Midbrain (tissue), 1 donor: ENCODE measurements at places on chromosomes 12 and 14.

- DNase-seq: no peak
Observed at GRCh38 chr14:52110441-52111086, 41.7 kb upstream of the NID2 start.

- DNase-seq: no peak
Observed at GRCh38 chr12:95625012-95625411, 73.7 kb upstream of the USP44 start.

GRCh38 chr12:113845900-113846674, 120.0 kb downstream of the RBM19 start:
- DNase-seq: no peak

DNA sequence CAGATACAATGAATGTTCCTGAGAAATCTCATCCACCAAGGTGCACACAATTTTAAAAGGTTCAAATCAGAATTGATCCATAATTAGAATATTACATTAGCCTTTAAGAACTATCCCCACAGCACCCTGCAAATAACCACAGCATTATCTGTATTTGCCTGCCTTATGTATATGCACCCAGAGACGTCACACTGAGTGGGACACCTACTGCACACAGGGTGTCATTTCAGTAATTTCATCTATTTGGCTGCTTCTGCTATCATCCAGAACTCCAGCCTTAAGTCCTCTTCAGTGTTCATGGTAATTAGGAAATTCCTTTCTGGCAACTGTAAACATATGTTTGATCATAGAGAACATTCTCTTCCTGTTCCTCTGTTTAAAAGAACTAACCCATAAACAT, 298.4 kb downstream of the SYT1 start:
- DNase-seq: no peak

DNA sequence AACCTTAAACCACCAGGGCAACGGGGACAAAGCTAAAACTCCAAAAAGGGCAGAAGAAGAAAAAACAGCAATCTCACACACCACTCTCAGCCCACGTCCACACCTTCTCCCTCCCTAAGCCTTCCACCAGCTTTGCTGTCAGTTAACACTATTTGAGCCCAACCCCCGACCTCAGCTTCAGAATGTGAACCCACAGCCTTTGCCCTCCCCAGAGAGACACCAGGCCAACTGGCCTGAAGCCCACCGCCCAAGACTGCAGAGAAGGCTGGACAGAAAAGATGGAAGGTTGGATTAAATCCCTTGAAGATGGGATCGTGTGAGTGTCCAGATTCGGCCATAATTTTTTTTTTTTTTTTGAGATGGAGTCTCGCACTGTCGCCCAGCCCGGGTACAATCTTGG, 22.4 kb downstream of the IRF2BPL start:
- no peak for DNase-seq

GRCh38 chr14:103928011-103928890, at the start of gene TDRD9:
TSS of gene TDRD9 (plus strand) at chr14:103928456. CDS start at chr14:103928510, 54 bp downstream.
- DNase-seq: no peak

- DNase-seq: no peak
Observed at GRCh38 chr12:46926526-46926925, 100.7 kb upstream of the SLC38A4 start.

DNA sequence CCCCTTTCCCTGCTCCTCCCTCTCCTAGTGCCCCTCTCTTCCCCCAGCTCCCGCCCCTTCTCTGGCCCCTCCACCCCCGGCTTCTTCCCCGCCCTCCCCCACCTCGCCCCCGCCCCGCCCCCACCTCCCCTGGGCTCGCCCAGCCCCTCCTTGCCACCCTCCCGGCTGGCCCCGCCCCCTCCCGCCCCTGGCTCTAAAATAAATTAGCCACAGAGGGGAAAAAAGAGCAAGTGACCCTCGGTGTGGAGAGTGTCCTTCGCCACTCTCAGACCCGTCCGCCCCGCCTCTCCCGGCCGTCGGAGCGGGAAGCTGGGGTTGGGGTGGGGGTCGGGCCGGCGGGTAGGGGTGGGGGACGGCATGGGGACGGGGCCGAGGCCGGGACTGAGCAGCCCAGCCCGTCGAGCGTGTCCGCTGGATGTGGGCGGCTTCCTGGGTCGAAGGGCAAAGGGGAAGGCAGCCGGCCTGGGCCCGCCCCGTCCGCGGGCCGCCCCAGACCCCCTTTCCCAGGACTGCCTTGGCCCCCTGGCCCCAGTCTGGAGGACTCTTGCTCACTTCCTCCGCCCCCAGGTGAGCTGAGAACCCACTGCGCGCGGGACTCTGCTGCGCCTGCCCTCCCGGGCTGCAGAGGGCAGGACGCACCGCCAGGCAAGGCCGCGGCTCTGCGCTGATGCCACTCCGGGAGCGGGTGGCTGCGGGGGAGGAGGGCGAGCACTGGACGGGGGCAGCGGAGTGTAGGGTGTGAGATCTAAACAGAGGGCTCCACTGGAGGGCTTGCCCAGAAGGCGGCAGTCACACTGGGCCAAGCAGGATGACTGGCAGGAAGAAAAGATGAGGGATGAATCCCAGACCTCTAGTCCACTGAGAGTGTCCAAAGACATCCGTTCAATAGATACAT, 570 bp upstream of the FIGNL2 start:
- DNase-seq: no peak

DNA sequence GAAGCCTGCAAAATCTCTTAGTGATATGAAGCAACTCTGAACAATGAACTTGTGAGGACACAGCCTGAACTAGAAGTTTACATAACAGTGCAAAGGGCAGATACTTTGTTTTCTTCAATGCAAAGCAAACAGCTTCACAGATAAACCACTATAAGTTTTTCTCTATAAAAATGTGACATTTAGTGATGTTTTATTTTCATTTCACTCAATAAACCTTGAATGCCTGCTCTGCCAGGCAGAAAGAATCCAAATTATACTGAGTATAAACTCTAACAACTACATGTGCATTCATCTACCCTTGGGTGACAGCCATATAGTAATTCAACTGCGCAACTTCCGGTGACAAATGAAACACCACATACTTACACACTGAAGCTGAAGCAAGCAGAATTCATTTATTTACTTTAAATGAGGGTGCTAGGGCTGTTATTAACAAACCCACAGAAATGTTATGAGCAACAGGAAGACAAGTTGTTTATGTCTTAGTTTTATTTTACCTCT, 10.3 kb downstream of the DCP1B start:
- no peak for DNase-seq

DNA sequence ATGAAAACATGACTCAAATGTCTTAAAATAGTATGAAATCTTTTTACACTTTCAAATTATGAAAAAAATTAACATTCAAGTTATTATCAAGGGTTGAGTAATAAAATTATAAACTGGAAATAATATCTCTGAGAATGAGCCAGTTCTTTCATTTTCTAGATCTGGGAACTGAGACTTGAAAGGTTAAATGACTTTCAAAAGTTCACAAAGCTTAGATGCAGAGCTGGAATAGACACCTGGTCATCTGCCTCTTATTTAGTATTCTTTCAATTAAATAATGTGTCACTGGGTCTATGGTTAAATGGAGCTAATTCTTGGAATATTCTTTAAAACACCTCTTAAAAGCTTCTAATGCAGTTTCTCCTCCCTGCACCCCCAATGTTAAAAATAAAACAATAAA, 86.6 kb downstream of the CDK17 start:
- no peak for DNase-seq

- no peak for DNase-seq
Observed at GRCh38 chr14:61132336-61132735, 148.8 kb downstream of the TMEM30B start.

- DNase-seq: no peak
Observed at GRCh38 chr12:132341318-132342050, 12.1 kb upstream of the GALNT9 start.

GRCh38 chr14:31994391-31995033, 82.6 kb upstream of the ARHGAP5 start:
- DNase-seq: no peak

- no peak for DNase-seq
Observed at GRCh38 chr12:97024393-97024792, 117.3 kb downstream of the NEDD1 start.

DNA sequence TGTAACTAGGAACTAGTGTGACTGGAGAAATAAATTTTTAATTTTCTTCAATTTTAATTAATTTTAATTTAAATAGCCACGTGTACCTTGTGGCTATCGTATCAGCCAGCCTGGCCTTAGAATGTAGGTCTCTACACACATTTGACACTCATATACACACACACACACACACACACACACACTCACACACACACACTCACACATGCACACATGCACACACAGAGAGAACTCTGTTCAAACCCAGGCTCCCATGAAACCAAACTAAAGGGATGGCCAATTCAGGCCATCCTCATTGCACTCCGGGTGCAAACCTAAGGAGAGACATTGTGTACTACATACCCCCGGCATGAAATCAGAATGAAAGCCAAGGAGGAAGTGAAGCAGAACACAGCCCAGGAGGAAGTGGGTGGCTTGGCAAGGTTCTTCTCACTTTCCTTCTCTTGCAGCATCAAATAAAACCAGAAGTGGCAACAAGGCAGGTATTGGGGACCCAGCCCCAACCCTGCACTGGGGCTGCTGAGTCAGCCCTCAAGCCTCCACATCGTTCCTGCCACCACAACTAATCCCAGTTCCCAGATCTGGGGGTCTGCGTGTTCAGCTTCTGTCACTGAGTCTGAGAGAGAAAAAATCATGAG, 26.2 kb upstream of the CHPT1 start:
- DNase-seq: peak; percentile 33

GRCh38 chr14:72864712-72865365, 29.1 kb downstream of the DPF3 start:
- DNase-seq: no peak

- DNase-seq: no peak
Observed at GRCh38 chr12:93594766-93595311, 22.4 kb downstream of the SOCS2 start.

- peak; percentile 65 for DNase-seq
Observed at GRCh38 chr12:112798048-112798760, 6.7 kb downstream of the RPH3A start.

GRCh38 chr14:73125169-73125588, 11.1 kb upstream of the PSEN1 start:
- DNase-seq: no peak

DNA sequence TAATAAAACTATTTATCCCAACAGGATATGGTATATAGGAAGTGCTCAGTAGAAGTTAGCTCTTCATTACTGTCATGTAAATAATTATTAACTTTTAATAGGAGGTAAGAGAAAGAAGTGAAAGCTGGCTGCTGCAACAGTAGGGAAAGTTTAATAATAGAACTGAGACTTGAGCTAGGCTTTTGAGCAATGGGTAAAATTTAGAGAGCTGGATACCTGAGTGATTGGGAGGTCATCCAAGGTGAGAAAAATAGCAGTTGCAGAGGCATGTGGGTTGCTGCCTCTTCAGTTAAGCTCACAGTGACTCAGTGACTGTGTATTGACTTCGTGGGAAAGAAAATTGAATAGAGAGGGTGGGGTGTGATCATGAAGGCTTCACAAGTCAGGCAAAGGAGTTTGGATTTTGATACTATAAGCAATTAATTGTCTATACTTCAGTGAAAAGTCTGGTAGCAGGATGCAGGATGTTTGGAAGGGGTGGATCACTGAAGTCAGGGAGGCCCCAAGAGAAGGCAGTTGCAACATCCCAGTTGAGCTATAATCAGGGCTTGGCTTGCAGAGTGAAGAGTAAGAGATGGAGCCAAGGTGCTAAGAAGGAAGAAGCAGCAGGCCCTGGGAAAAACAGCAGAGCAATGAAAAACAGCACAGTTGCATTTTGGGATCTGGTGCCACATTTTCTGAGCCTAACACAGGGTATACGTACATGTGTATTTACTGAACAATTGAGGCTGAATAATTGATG, 172.0 kb upstream of the FRMD6 start:
- DNase-seq: no peak

DNA sequence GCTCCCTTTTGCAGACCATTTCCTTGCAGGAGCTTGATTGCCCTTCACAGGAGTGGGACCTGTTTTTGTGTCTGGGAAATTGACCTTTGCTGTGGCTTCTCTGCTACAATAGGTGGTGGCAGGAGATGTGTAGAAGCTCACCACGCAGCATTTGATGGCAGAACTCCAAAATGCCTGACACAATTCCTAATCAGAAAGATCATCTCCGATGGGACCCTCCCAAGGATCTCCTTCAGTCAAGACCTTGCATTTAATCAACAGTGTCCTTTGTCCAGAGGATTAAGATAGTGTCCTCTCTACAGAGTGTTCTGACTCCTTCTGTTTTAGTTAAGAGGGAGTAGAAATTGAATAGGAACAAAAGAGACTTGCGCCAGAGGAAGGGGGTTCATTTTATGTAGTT, 83.6 kb upstream of the DDHD1 start:
- no peak for DNase-seq

DNA sequence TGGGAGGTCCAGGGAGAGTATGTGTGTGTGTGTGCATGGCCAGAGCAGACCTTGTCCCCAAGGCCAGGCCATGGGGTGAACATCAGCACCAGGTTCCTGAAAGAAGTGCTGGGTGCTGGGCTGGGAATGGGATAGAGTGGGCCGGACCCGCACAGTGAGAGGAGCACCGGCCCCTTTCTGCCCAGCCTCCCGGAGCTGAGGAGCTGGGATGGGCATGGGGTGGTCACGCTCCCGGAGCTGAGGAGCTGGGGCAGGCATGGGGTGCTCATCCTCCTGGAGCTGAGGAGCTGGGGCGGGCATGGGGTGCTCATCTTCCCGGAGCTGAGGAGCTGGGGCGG, 83.3 kb downstream of the B4GALNT3 start:
- DNase-seq: no peak

DNA sequence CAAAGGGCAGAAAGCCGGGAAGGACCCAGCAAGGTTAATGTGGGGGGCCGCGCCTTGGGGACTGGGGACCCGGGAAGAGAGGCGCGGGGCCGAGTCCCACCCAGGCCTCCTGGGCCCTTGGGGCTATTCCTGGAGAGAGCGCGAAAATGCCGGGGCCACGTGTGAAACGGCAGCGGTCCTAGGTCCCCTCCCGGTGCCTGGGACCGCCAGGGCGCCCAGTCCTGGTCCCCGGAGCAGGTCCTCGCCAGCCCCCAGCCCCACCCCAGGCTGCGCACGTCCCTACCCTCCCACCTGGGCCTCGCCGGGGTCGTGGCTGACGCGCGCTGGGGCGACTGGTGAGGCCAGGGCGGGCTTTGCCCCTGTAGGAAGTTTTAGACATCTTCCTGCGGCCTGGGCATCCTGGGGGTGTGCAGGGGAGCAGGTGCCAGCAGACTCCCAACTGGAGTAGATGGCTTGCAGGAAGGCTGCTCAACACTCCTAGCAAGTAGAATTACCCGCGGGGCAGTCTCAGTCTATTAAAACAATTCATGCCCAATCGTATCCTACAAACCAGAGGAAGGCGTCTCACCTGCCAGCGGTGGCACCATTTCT, 708 bp downstream of the FAR2 start:
- no peak for DNase-seq

- DNase-seq: no peak
Observed at GRCh38 chr12:11958221-11959091, 112.3 kb upstream of the BCL2L14 start.

GRCh38 chr12:4270831-4271716, 2.5 kb upstream of the CCND2 start:
- no peak for DNase-seq

GRCh38 chr12:40793471-40793870, 101.2 kb downstream of the CNTN1 start:
- DNase-seq: no peak

- DNase-seq: no peak
Observed at GRCh38 chr12:46550266-46550879, 177.8 kb upstream of the SLC38A2 start.
